ENCODE measurements at places on chromosomes 1 and 21.

DNA sequence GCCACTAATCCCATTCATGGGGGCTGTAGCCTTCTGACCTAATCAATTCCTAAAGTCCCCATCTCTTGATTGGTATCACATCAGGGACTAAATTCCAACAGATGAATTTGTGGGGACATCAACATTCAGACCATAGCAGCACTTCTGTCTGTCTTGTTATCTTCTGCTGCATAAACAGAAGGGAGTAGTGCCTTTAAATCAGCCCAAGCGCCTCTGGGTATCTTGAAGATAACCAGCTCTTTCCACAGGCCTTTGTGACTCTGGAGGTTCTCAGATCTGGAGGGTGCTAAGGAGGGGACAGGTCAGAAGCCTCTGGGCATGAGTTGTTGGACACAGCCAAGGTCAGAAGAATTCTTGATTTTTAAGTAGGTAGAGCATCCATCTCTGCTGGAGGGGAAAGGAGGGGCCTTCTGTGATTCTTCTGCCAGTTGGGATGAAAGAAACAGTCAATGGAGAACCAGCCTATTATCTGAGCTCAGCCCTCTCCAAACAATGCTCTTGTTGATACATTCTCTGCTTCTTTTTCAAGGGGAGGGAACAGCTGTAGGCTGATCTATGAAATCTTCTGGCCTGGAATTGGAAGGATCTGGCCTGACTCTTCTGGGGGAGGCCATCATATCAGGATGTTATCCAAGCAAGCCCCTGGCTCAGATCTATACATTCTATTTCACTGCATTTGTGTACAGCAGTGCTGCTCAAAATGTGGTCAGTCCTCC is 31.3 kb upstream of the LRIG2 start:
- DNase-seq = no peak

GRCh38 chr1:17523321-17524041 is 16.0 kb upstream of the ARHGEF10L start:
- DNase-seq = no peak

DNA sequence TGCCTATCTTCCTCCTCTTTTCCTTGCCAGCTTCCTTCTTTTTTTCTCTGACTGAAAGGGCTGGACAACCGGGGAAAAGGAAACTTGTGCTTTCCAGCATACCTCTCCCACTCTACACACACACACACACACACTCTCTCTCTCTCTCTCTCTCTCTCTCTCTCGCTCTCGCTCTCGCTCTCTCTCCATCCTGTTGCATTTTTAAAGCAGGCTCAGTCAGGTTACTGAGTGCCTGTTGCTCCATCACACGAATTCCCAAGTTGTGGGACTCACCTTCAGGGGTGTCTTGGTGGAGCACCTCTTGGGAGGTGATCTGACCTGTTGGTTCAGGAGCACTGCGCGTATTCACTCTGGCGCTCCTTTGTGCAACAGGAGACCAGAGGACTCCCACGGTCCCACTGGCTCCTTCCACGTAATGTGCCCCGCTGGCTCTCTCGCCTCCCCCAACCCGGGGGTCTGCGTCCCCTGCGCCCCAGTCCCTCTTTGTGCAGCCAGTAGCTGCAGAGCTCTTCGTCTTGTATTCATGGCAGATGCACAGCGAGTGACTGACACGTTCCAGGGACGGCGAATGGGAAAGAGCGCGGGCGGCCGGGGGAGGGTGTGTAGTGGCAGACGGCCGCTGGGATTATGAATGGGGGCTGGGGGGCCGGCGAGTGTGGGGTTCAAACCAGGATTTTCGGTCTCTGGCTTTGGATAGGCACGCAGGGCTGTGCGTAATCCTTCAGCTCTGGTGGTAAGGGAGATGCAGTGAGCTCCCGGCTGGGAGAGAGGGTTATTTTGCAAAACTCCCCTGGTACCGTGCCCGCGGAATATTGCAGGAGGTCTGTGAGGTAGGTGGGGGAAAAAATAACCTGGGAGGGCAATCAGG is 660 bp upstream of the PDE4B start:
- no peak for DNase-seq

DNA sequence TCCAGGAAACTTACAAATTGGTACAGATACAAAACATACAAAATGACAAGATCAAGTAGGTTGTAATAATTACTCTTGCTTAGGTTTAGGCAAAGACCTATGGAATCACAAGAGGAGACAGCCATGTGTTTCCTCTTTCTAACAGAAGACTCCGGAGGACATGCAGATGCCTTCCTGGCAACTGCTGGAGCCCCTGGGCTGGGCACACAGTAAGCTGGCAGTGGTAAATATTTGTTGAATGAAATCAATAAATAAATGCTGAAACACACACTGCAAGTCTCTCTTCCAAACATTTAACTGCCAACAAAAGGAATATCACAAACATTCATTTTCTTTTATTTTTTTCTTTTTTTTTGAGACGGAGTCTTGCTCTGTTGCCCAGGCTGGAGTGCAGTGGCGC is 149.4 kb downstream of the SLC45A1 start:
- no peak for DNase-seq

- DNase-seq = no peak
Observed at GRCh38 chr1:179166663-179167417, 62.6 kb downstream of the ABL2 start.

DNA sequence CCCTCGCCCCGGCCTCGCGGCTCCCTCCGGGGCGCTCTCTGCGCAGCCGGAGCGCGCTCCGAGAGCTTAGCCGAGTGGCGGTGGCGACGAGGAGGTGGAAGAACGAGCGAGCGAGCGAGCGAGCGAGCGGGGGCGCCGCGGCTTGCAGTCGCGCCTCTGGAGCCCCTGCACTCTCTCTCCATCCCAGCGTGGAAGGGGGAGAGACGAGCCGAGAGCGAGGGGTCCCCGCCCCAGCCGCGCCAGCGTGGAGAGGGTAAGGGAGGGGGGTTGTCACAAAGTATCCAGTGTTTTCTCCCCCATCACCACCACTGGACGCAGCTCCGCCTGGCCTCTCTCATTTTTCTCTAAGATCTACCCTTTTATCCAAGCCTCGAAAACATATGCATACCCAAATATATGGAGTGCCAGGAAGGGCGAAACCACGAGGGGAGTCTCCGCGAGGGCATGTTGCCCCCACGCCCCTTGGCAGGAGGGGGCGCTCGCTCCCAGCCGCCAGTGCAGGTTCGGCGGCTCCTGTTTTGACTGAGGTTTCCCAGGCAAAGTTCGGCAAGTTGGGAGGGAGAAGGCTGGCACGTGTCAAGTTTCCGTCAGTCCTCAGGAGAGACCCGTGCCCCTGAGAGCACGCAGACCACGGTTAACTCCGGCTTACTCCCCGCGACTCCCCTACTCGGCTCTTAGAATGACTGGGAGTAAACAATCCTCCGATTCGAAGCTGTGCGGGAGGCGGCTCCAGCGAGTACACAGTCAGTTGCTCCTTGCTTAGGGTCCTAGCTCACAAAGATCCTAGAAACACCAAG is 569 bp upstream of the DAB1 start:
- DNase-seq = no peak

- DNase-seq = no peak
Observed at GRCh38 chr1:99727575-99728185, 38.8 kb downstream of the FRRS1 start.

DNA sequence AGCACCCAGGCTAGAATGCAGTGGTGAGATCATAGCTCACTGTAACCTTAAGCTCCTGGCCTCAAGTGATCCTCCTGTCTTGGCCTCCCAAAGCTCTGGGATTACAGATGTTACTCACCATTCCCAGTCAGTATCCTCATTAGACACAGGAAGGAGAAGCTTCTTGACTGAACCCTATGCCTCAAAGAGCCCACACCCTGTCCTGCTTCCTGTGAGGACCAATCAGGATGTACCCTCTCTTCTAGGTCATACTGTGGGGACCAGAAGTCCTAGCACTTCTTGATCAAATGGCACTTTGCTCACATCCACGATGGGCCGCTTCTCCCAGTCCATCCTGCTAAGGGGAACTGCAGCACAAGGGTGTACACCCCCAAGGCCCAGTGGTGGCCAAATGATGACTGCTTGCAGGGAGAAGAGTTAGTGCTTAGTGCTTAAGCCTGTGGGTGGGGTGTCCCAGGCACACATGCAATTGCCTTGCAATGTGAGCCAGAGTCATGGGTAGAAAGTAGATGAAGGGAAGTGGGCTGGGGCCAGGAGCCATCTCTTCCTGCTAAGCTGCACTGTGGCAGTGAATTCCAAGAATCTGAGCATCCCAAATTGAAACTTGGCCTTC is 9.8 kb downstream of the CD34 start:
- no peak for DNase-seq

DNA sequence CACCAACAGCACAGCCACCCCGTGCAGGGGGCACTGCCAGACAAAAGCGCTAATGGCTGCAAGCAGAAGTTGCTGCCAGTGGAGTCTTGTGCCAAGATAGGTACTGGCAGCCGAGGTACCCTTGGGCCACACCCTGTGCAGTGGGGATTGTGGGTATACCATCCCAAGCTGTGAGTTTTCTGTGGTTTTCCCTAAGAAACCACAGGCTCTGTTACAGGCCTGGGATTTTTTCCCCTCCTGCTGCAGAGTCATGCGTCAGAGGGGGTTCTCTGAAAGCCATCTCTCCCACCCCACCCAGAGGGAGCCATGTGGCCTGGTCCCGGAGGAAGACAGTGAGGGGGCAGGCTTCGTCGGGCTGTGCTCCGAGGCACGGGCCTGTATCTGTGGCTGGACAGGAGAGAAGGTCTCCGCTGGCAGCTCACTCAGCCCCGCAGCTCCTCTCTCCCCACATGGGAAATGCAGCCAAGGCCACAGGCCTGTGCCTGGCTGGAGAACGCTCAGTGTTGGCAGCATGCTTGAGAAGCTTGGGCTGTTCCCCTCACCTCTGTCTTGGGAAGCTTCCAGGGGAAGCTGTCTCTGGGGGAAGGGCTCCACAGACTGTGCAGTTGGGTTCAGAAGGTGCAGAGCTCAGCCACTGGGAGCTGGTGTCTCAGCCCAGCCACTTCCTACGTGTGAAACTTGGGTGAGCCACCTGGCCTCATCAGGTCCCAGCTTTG is 42.5 kb downstream of the NEK2 start:
- DNase-seq = no peak

DNA sequence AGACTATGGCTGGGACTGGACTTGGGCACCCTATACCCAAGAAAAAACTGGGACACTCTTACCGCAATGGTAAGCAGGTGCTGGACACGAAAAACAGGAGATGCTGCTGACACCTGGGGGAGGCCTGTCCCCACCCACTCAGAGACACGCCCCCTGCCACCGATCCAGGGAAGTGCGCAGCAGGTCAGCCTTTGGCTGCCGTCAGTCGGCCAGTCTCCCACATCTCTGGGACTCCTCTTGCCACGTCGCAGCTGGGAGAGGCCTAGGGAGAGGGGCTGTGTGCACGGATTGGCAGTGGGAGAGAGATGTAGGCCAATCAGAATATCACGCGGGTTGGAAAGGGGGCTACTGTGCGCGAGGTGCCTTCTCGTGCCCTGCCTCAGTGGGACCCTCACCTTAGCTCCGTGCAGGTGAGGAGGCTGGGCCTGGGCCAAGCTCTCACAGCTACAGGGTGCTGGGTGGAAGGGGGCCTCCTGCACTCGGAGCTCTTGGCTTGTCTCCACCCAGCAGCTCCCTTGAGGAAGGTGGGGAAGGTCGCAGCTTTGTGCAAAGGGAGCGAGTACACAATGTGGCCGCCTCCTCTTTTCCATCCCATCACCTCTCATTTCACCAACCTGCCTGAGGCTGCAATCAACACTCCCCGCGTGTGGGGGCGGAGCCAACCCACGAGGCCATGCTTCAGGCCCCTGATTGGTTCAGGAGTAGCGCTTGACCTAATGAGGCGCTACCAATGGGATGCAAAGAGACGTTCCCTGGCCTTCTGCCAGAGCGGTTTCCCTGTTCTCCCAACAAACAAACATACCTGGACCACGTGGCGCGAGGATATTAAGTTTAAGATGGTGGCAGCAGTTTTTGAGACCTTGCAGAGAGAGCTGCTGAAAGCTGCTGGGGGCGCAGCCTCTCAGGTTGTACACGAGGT is 25.7 kb upstream of the LDLRAP1 start:
- DNase-seq = no peak

DNA sequence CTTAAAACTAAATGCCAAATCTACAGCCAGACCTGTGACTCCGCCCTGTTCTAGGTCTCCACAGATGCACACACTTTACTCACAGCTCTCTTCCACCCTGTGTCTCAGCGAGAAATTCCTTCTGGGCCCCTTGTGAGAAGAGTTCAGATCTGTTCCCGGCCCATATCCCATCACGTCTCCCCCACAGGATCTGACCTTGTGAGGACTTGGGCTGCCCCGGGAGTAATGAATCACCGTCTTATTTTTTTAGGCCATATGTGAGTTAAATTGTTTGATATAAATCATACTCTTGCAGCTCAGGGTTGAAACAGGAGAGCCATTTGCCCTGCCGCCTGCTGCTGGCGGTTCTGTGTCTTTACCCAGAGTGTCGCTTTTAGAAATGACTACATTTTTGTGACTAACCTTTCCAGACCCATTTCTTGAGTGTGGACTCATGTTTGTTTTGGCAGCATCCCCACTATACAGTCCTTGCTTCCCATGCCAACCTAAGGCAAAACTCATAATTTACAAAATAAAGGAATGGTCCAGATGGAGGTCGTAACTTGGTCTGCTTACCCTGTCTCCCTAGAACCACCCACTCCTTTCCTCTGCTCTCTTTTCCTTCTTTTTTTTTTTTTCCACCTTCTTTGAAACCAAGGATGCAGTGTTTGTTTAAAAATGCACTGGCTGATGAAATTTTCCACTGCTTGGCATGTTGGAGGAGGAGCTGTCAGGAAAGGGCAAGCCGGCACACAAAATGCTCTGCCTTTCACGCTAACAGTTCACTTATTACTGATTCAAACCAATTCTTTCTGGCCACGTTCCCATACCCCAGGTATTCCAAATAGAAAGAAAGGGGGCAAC is 98.0 kb upstream of the C1orf105 start:
- no peak for DNase-seq

DNA sequence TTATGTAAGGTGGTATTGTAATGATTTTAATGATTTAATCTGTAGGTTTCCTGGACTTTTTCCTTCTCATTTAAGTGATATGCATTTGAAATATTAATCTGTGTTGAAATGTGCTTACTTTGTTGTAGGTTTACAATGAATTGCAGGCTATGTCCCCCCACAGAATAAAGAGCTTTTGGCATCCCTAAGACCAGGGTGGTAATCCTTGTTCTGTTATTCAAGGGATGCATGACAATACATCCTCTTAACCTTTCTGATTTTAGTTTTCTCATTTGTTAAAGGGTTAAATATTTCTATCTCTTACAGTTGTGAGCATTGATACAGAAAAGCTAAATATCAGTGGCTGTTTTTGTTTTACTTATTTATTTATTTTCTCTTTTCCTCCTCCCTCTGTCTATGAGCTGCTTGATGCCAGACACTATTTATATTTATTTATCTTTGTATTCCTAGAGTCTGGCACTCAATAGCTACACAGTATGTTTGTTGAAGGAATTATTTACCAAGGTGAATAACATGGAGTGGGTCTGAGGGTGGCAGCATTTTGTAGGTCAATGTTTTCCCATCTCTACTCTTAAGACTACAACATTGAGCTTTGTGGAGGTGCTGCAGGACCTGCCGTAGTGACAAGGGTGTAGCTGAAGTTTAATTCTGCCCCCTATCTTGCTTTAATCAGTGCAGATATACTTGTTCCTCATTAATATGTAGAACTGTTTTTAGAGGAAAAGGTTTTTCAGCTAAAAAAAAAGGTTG is 19.9 kb upstream of the ADGRL2 start:
- DNase-seq = no peak

GRCh38 chr1:113012149-113012548 is 56.2 kb upstream of the SLC16A1 start:
- no peak for DNase-seq
